ENCODE measurements at places on chromosomes 2 and 18.

DNA sequence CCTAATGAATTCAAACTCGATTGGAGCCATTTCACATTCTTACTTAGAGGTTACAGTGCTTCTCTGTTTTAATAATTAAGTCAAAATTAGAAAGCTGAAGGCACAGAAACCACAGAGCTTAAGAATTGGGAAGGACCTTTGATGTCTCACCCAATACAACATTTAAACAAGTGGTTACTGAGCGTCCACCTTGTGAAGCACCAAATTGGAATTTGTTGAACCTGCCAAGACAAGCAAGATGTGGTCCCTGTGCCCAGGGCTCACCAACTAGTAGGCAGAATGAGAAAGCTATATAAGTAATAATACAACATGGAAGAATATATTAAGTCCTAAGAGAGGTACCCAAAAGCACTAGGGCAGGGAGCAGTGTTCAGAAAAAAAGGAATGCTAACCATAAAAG is 64.5 kb upstream of the NPAS2 start:
- DNase-seq = no peak

GRCh38 chr2:37871456-37872191 is 53.5 kb upstream of the RMDN2 start:
- DNase-seq = no peak

DNA sequence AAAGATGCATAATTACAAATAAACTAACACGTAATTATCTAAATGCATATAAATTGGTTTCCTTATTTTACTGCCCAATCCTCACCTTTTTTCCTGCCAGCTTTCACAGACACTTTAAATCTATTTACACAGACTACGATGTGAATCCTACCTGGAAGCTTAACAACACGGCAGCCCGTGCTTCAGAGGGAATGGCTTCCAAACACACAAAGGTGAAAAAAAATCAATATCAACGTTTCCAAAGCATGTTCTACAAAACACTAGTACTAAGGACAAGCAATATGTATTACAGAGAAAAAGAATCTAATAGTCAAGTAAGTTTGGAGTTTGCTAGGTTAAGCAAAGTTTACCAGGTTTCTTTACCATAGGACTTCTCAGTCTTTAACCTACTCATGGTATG is 4.4 kb downstream of the MAP4K3 start:
- no peak for DNase-seq

DNA sequence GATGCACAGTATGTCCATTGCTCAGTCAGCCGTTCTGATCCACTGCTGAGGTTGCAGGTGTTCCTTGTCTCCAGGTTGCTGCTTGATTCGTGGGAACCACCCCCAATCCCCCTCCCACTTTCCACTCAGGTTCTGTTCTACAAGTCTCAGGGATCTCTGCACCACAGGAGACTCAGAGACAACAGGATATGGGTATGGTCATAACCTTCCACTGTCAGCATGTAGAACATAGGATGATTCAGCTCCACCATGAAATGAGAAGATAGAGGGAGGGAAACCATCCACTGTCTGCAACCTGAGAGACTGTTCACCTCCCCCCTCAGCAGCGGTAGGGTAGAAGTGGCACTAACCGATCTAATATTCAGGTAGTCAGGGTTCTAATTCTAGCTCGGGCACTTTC is 19.0 kb upstream of the KLF7 start:
- DNase-seq = no peak

GRCh38 chr2:84931384-84931821 is 25.9 kb downstream of the TMSB10 start:
- no peak for DNase-seq

GRCh38 chr18:23779696-23780303 is 90.5 kb downstream of the LAMA3 start:
- DNase-seq = no peak

GRCh38 chr2:163266772-163267171 is 428.2 kb upstream of the KCNH7 start:
- DNase-seq = no peak

- no peak for DNase-seq
Measured at GRCh38 chr18:76497021-76497420, 2.0 kb upstream of the ZNF516 start.

DNA sequence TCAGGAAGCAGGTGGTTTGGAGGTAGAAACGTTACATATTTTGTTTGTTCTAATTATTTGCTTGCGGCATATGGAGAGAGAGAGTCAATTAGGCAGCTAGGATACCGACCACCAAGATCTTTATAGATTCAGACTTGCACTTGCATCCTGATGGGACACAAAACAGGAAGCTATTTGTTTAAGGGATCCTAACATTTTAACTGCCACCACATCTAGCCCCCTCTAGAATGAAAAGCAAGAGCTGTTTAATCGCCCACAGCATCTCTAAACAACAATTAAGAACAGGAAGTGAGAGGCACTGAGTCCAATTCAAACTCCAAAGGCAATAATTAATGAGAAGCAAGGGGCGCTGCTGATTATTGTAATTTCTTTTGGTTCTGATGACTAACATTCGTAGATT is 182.0 kb upstream of the LINC00305 start:
- no peak for DNase-seq

GRCh38 chr2:5482929-5483331 is 209.3 kb upstream of the SOX11 start:
- DNase-seq = no peak

DNA sequence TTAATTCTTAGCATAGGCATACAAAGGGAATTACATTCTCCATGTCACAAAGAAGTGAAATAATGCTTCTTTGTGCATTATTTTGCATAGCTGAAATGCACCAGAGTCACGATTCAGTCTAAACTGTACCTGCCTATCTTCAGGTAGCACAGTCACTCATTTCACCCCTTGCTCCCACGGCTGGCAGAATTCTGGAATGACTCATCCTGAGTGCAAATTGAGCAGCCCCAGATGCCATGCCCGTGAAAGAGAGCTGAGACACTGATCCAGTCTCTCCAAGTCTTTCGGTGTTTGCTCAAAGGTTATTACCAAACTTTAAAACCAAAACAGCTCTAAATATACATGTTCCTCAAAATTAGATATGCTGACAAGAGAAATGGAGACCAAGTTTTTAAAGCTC is 168.3 kb upstream of the POU3F3 start:
- peak; percentile 68 for DNase-seq

- no peak for DNase-seq
Measured at GRCh38 chr2:117786520-117786919, 28.0 kb upstream of the DDX18 start.

DNA sequence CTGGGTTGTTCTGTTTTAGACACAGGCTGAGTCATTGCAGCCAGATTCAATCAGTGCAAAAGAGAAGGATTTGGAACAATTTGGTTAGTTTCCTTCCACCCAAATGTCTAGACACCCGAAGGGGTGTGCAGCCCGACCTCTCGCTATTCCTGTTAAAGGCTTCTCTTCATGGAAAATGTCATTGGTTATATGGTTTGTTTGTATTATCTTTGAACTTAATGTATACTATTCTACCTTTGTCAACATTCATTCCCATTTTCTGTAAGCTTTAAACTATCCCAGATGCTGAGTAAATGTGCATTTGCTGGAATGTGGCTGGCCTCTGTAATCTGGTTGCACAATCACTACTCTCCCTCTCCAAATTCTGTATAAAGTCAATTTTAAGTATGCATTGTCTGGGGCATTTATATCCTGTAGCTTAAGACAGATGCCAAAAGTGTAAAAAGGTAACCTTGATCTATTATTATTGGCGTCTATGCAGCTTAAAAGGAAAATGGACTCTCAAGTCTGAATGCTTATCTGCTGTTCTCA is 80.4 kb upstream of the RND3 start:
- no peak for DNase-seq

DNA sequence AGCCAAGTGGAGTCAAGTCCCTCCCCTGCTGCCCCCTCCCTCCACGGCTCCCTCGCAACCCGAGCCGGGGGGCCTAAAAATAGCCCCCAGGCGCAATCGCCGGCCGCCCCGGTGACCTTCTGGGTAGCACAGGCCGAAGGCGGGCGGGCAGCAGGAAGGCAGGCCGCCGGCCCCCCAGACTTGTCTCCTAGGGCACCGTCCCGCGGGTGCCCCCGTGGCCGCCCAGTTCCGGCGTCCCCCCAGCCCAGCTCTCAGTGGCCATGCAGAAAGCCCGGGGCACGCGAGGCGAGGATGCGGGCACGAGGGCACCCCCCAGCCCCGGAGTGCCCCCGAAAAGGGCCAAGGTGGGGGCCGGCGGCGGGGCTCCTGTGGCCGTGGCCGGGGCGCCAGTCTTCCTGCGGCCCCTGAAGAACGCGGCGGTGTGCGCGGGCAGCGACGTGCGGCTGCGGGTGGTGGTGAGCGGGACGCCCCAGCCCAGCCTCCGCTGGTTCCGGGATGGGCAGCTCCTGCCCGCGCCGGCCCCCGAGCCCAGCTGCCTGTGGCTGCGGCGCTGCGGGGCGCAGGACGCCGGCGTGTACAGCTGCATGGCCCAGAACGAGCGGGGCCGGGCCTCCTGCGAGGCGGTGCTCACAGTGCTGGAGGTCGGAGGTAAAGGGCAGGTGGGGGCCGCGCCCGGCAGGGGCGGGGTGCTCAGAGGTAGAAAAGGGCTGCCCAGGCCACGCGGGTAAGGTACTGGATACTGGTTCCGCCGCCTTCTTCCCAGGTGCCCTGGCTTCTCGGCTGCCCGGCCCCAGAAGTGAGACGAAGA is at the start of gene SPEG:
Gene SPEG, plus strand, starts transcription at position 126 of the 808 bp plus-strand sequence. Its CDS starts 135 bp downstream, at position 261.
- no peak for DNase-seq

- DNase-seq = no peak
Measured at GRCh38 chr2:98811766-98812165, 80.8 kb upstream of the MGAT4A start.

- DNase-seq = no peak
Measured at GRCh38 chr2:145303536-145303935, 783.6 kb upstream of the ZEB2 start.

GRCh38 chr18:55988537-55988936 is 400.5 kb upstream of the TCF4 start:
- no peak for DNase-seq

DNA sequence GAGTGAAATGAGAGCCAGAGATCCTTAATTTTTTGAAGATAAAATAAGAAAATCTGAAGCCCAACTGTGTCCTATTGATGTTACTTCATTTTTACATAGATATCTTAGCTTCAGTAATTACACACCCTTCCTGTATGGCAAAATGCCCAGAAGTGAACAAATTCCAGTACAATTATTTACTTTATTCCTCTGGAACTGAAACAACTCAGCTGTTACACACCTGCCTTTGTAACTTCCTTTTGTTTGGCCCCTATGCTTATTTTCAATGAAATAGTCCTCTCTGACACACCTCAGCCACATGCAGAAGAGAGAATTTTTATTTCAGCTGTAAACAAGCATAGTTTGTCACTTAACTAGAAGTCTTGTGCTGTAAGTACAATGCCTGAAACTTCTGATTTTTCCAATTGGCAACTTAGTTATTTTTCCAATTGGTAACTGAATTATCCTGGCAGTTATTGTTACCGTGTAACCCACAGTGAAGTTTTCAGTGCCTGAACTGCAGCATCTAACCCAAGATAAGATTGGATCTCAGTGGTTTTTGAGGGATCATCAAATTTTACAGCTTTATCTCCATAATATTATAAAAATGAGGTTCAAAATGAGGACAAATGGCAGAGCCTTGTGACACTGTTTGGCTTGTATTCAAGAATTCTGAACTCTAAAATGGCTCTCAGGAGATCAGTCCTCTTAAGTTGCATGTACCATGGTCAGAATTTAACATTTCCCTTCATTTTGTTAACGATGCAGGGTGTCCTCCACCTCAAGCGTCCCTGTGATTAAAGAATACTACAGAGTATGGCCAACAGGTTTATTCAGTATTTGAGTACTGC is 82.6 kb downstream of the PKP4 start:
- DNase-seq = no peak

DNA sequence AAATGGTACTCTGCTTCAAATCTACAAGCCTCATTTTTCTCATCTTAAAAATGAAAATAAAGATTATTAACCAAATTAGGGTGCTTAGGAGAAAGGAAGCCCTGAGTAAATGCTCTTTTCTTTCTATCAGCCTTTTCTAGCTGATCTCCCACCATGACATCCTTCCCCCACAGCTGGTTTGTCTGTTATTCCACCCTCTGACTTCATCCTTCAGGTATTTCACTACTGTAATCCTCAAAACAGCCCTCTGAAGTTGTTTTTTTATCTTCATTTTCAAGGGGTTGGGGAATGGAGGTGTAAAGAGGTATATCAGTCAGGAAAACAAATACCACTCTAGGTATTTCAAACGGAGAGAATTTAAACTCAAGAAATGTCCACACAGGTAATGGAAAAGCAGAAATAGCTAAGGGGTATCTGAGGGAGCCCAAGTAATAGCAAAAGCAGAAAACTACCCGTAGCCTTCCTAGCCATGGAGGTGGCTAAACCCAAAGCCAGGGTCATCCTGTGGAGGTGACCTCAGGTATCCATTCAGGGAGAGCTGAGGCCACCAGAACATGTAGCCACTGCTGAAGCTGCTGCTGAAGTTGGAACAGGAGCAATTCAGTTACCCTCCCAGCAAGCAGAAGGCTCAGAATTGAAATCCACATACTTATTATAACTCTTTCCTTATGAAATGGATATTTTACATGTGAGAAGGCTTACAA is 990.9 kb upstream of the ACVR2A start:
- no peak for DNase-seq

DNA sequence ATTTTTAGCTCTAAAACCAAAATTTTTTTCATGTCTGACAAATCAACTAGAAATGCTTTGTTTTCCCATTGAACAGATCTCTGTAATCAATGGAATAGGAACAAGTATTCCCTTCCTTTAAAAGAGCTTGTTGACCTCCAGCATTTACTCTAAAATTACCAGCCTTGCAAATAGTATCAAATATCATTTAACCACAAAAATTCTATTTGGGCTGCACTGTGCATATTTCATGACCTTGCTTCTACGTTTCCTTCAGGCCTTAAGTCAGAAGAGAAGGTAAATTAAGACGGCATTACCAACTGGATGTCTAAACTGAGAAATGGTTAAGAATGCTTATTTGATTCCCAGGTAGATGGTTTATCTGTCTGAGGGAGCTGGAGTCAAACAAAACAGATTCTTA is 33.3 kb upstream of the NRXN1 start:
- DNase-seq = no peak

- DNase-seq = no peak
Measured at GRCh38 chr2:19710230-19710629, 191.6 kb downstream of the TTC32 start.

Data from head of caudate nucleus (tissue), 42 donors.